CD4-positive, CD25-positive, alpha-beta regulatory T cell (primary cell): ENCODE measurements at places on chromosomes 2 and 18.

DNA sequence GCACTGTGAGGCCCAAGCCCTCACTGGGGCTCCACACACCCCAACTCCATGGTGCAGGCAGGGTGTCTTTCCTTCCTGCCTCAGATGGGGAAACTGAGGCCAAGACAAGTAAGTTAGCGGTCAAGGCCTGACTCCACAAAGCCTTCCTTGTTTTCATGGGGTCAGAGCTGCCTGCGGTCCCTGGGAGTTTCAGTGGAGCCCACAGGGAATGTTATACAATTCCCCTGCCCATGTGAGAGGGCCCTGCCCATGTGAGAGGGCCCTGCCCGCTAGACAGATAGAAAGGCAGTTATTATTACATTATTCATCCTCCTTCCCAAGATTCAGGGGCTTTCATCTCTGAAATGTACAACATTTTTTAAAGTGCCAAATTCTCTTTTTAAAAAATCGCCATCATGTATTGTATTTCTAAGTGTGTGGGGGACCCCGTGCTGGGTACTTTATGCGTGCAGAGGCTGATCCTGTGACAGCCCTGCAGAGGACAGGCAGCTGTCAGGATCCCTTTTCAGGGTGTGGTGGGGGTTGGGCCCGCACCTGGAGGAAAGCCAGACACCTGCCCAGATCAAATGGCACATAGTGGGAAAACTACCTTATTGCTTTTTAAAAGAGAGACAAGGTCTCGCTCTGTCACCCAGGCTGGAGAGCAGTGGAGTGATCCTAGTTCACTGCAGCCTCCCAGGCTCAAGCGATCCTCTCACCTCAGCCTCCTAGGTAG lies 23.4 kb downstream of the FBLN7 start:
- DNase-seq, result no peak

DNA sequence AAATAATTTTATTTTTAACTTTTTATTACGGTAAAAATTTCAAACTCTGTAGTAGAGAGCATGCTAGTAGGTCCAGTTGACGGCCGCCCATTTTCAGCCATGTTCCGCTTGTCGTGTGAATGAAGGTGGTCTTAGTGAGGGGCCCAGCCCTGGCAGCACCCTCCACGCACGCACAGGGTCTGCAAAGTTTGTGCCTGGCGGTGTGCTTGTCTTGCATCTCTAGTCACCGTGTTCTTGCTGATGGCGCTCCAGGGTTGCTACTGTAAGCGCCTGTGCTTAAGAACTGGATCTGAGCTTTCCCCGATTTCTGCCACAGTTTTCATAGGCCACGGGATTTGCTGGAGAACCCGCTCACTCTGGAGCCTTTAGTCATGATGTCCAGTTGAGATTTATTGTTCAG lies 28.9 kb downstream of the LDLRAD4 start:
- no peak for DNase-seq

DNA sequence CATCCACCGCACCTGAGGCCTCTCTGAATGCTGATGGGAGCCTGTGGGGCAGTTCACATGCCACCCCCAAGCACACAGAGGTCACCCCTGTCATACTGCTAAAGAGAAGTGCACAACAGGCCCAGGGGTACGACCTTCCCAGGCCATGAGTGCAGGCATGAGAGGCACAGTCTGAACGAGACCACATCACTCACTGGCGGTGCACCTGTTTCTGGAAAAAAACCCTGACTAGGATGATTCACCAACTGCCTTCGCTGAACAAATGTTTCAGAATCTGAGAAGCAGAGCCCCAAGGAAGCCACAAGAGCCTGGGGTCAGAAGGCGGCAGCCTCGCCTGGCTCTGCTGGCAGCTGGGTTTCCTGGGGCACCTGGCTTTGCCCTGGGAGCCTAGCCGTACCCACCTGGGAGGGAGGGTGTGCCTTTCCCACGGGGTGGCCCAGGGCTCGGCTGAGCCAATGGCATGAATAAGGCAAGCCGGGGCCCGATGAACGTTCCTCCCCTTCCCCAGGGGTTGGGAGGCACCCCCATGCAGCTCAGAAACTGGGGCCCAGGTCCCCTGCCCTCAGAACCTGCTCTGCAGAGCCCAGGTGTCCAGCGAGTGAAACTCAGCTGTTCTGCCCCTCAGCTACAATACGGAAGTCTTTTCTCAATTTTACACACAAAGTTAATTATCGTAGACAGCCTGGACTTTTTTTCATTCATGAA lies 73.8 kb downstream of the HDAC4 start:
- DNase-seq, result peak; percentile 58

- DNase-seq, result no peak
Measured at GRCh38 chr2:229243890-229244560, 27.1 kb downstream of the PID1 start.

DNA sequence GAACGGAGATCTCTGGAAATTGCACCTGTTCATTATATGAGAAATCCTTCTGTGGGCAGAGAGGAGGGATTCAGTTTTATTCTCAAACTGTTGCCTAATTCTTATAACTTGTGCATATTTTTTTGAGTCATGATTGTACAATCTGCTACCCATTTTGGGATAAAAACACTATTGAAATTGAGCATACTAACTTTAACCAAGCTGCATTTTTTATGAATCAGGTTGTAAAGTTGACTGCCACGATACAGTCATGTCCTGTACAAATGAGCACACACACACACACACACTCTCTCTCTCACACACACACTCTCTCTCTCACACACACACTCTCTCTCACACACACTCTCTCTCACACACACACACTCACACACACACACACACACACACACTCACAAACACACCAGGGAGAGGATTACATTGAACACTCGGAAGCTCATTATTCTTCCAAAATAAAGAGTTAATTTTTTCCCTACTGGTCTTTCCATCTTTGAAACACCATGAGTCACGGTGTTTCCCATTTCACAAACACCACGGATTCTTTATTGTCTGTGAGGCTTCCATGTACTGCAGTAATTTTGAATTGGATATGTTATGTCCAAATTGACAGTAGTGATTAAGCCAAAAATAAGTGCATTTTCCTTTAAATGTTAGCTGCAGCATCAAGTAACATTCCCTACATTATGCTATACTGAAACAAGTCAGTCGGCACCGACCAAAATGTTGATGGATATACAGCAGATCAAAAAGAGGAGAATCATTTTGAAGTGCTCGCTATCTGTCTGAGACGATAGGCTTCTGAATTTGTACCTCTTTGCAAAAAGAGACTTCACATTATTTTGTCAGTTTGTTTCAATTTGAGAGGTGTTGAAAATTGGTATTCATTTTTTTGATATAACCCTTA lies 216.9 kb downstream of the ARHGAP15 start:
- no peak for DNase-seq
